ENCODE measurements at places on chromosomes 12 and 14.

- no peak for DNase-seq
Observed at GRCh38 chr14:89378119-89378518, 38.9 kb downstream of the FOXN3 start.

GRCh38 chr12:130711756-130712155 is 4.3 kb downstream of the RIMBP2 start:
- DNase-seq: peak; percentile 7

- no peak for DNase-seq
Observed at GRCh38 chr12:117437516-117438255, 76.3 kb upstream of the NOS1 start.

DNA sequence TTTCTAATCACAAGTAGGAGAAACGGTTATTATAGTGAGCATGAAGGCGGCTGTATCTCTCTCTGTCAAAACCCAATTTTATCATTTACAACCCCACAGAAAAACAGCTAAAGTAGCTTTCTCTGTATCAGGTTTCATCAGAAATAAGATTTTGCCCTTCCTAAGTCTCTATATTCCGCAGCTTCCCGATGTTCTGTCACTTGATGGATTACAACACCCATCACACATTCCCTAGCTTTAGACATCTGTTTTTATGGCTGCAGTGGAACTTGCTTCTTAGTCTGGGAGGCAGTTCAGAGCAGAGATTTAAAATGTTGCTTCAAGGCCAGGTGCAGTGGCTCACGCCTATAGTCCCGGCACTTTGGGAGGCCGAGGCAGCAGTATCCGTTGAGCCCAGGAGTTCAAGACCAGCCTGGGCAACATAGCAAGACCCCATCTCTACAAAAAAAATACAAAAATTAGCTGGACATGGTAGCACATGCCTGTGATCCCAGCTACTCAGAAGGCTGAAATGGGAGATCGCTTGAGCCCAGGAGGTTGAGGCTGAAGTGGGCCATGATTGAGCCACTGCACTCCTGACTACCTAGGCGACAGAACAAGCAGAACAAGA is 27.6 kb upstream of the FOXN3 start:
- DNase-seq: no peak

DNA sequence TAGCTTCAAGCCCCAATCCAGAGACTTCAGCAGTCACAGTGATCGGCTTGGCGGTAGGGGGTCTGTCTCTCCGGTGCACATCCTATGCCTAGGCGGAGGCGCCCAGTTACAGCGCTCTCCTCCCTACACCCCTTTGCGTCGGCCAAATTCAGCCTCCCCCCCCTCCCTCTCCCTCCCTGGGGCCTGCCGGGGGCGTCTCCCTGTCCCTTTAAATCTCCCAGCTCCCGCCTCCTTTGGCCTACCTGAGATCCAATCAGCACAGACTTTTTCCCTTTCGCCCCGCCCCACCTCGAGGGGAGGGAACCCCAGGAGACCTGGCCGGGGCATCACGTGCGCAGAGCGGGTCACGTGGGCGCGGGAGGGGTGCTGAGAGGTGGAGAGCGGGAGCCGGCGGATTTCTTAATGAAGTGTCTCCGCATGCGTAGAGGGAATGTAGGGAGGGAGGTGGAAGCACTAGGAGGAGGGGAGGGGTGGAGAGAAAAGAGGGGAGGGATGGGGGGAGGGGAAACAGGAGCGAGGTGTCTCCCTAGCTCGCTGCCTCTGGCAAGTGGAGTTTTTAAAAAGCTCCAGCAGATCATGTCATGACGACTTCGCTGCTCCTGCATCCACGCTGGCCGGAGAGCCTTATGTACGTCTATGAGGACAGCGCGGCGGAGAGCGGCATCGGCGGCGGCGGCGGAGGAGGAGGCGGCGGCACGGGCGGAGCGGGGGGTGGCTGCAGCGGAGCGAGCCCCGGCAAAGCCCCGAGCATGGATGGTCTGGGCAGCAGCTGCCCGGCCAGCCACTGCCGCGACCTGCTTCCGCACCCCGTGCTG is at the start of gene HOXC13:
HOXC13 (plus strand) TSS at position 506 of the 815 bp plus-strand sequence; CDS start at position 582, 76 bp downstream.
- no peak for DNase-seq

DNA sequence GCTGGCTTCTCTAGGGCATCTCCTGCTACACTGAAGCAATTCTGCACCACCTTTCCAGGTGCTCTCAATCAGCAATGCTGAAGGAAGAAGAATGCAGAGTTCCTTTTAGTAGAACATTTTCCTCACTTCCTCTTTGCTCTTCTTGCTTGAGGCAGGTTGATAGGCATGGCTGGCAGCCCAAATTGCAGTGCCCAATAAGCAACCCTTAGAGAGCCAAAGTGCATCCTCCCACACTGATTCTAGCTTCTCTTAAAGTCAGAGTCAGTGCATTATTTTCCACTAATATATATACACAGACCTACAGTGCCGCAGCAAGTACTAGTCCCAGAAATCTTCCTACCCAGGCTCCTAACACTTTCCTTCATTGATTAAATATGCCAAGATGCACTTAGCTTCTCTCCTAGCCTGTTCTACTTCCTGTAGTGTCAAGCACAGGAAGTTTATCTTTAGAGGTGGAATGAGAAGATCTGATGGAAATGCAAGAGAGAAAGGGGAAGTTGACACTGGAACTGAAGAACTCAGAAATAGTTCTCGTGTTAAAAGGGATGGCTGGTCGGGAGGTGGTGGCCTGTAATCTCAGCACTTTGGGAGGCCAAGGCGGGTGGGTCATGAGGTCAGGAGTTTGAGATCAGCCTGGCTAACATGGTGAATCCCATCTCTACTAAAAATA is 132.7 kb downstream of the SSPN start:
- no peak for DNase-seq

- DNase-seq: no peak
Observed at GRCh38 chr12:6784296-6784695, 5.0 kb upstream of the CD4 start.

DNA sequence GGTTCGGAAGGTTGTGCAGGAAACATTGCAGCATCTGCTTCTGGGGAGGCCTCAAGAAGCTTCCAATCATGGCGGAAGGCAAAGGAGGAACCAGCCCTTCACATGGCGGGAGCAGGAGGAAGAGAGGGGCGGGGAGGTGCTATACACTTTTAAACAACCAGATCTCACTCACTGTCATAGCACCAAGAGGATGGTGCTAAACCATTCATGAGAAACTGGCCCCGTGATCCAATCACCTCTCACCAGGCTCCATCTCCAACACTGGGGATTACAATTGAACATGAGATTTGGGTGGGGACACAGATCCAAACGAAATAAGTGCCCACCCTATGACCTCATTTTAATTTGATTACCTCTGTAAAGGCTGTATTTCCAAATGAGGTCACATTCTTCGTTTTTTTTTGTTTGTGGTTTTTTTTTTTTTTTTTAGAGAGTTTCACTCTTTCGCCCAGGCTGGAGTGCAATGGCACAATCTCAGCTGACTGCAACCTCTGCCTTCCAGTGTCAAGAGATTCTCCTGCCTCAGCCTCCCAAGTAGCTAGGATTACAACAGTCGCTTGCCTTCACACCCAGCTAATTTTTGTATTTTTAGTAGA is 11.4 kb upstream of the ORAI1 start:
- DNase-seq: no peak

GRCh38 chr14:55749946-55750345 is 169.9 kb downstream of the KTN1 start:
- no peak for DNase-seq

- DNase-seq: no peak
Observed at GRCh38 chr12:50192908-50193307, 25.7 kb upstream of the CERS5 start.

DNA sequence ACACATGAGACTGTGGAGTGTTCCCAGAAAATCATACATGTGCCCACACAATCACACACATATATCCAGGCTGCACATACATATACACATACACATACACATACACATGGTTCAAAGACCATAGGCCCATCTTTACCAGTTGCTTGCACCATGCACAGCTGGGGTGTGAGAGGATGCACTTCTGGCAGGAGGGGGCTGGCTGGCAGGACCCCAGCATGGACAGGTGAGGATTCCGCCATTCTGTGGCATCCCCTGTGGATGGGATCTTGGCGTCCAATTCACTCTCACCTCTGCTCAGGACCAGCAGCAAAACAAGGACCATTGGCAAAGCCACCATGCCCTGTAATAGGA is 7.0 kb downstream of the ITGB7 start:
- DNase-seq: no peak

GRCh38 chr14:72679536-72680151 is 214.3 kb downstream of the DPF3 start:
- peak; percentile 58 for DNase-seq

DNA sequence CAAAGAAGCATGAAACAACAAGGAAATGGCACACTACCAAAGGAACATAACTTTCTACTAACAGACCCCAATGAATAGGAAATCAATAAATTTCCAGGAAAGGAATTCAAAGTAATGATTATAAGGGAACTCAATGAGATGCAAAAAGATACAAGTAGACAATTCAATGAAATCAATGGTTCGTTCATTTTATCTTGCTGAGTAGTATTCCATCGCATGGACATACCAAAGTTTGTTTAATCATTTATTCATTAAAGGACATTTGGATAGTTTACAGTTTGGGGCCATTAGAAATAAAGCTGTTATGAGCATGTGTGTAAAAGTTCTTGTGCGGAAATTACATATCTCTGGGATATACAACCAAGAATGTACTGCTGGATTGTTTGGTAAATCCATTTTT is 35.0 kb upstream of the LYZ start:
- no peak for DNase-seq
